Activated T-helper 2 cell treated with anti-CD3 and anti-CD28 coated beads, Interferon-gamma antibody, Interleukin-2, Interleukin-4, amounts not matched to agents 10 μg/mL and 5 μg/mL and 100 μg/mL, durations not matched to agents 14 hours and 24 hours and 36 hours (primary cell): ENCODE measurements at places on chromosomes 13 and 19. TPM values are rescaled to one million over a fixed set of nuclear protein-coding genes. Genes with fewer than 3 reads are reported as not detected.
A peak's percentile ranks its signal among the peaks of the same experiment; 100 is the strongest.

DNA sequence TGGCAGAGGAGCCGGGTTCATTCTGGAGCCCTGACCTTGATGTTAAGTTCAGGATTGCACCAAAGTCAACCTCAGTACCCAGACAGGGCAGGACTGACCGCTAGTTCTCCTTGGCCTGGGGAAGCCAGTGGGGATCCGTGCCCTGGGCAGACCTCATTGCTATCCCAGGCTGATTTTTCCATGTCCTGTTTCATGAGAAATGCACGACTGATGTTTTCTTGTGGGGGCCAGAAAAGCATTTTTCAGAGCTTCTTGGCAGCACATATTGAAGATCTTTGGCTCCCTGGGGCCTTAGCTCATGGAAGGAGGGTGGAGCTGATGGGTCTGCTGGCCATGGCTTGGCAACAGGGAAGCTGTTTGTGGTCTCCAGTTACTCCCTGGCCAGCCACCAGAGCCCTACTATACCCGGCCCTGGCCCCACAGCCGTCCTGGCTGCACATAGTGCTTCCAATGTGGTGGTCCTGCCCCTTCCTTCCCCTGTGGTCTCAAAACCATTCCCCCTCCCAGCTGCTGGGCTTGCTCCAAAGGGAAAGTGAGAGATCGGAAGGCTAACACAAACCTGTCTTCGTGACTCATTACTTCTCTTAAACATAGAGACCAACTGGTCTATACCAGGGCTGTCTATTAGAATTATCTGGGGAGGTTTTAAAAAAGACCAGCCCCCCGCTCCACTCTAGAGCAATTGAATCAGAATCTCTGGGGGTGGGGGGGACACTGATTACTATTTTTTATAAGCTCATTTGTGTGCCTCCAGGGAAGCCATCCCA lies 11.2 kb downstream of the IL17D start:
- DNase-seq = no peak

DNA sequence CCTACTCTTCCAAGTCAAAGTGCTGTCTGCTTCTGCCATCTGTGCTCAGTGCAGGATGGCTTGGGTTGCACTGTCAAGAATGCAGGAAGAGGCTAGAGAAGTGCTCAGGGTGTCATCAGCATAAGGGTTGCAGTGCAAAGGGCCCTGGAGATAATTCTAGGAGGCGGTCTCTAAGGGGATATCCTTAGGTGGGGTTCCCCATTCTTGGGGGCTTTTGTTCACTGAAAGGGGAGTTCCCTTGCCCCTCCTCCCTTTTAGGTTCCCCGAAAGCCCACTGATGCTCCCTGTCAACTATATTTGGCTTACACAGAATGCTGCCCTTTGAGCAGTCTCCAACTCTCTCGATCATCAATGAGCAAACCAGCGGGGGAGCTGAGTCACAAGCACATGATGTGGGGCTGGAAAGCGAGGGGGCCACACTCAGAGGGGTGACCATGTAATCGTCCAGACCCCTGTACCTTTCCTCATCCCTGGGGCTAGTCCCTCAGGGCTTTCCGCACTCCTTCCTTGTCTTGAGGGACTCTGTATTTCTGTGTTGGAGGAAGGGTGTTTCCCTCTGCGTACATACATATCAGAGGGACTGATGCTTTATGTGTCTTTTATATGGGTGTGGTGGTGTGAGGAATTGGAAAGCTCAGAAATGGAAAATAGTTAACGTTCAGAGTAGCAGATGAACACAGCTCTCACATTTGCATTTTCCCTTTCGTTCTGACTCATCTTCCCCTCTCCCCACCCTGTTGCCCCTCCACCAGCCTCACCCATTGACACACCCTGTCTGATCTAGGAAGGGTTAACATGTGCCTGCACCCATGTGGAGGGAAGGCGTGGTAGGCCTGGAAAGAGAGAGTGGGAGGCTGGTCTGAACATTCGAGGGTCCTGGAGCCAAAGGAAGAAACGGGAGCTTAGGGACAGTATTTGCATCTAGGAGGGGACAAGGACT lies 6.7 kb downstream of the ZBTB32 start:
- peak; percentile 71 for DNase-seq

ZNF578 gene
- 0.21 and 0.30 TPM in 2 replicates for total RNA-seq

STXBP2 gene
- 96.3 and 104 TPM in 2 replicates for total RNA-seq

GRCh38 chr19:43625918-43626579 lies 6.6 kb upstream of the ZNF428 start:
- no peak for DNase-seq

DNA sequence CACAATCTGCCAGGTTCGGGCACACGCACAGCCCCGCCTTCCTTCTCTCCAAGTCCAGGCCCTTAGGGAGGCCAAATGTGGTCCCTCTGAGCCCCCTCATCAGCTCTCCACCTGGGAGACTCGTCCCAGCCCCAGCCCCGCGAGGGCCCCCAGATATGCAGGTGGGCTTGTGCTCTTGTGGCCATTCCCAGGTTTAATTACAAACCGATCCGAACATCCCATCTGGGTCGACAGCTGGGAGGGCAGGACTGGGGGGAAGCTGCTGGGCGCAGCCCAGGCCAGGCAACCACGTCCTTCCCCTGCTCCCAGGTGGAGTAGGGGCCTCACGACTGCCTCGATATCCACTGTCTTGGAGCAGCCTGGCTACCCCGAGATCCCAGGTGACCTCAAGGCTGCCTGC lies 7.5 kb upstream of the C2CD4C start:
- no peak for DNase-seq

ZNF763 gene
- total RNA-seq = 0.43 and 0.74 TPM in 2 replicates

- DNase-seq = no peak
These were observed 5.0 kb upstream of the ZNF230 start for GRCh38 chr19:43997631-43998290.

GRCh38 chr19:43124360-43124759 lies 41.9 kb upstream of the PSG2 start:
- no peak for DNase-seq

MEX3D gene
- 14.9 and 15.4 TPM in 2 replicates for total RNA-seq

- no peak for DNase-seq
These were observed 589.8 kb downstream of the LMO7 start for GRCh38 chr13:76225815-76226489.

DNA sequence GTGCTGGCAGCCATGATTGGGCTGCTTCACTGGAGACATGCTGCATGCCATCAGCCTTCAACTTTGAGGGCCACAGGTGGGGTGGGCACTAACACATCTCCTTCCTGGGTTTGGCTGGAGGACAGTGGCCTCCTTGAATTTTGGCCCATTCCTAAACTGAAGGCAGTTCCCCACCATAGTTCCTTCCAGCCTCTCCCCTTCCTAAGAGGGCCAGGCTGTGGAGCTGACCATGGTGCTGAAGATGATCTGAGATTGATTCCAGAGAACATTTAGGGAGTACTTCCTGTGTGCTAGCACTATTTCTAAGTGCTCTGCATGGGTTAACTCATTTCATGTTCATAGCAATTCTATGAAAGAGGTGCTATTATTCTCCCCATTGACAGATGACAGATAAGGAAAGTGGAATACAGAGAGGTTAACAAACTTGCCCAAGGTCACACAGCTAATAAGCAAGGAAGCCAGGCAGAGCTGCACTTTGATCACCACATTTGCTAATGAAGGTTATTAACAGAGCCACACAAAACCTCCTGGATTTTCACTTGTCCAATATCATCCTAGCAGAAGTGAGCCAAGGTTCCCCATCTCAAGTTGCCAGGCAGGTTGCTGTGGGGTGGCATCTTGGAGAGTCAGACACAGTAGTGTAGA lies 175.3 kb downstream of the ZIC5 start:
- DNase-seq = no peak

JOSD2 gene
- total RNA-seq = 39.9 and 43.6 TPM in 2 replicates

DNA sequence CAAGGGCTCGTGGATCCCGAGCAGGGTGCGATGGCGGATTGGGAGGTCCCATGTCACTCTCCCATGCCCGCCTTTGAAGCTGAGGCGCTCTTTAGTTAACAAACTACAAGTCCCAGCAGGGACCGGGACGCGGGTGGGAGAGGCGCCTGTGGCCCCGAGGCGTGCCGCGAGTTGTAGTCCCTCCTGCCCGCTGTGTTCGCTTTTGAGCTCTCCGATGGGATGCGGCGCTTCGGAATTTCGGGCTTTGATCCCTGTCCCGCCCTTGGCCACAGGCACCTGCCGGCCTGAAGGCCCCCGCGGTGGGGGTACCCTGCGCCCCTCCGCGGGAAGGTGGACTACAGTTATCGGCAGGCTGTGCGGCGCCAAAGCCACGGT lies 11.0 kb downstream of the CYTH2 start:
- no peak for DNase-seq

DNA sequence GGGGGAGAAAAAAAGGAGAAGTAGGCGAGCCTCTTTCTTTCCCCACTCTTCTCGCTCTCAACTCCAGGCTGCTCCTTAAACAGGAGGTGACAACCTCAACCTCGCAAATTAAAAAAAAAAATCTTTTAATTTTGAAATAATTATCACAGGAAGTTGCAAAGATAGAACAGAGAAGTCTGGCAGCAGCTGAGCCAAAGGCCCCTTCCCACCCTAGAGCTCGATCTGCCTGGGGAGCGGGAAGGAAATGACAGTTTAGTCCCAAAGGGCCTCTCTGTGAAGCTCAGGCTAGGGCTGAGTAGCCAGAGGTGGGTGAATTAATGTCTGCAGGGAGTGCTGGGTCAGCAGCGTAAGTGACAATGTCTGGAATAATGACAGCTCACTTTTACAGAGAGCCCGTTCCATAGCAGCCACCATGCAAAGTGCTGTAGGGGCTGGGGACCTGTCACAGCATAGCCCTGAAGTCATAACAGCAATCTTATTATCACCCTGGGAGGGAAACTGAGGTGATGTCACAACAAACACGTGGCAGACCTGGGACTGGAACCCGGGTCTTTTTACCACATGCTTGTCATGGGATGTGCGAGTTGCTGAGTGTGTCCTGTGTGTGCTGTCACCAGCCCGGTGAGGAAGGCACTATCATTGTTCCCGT lies 8.8 kb upstream of the CD22 start:
- no peak for DNase-seq

GRCh38 chr13:38582133-38582532 lies 104.7 kb upstream of the FREM2 start:
- DNase-seq = no peak

IGSF23 gene
- total RNA-seq = not detected in 2 replicates

- no peak for DNase-seq
These were observed 1479.2 kb downstream of the UQCRFS1 start for GRCh38 chr19:27733551-27734266.

DNA sequence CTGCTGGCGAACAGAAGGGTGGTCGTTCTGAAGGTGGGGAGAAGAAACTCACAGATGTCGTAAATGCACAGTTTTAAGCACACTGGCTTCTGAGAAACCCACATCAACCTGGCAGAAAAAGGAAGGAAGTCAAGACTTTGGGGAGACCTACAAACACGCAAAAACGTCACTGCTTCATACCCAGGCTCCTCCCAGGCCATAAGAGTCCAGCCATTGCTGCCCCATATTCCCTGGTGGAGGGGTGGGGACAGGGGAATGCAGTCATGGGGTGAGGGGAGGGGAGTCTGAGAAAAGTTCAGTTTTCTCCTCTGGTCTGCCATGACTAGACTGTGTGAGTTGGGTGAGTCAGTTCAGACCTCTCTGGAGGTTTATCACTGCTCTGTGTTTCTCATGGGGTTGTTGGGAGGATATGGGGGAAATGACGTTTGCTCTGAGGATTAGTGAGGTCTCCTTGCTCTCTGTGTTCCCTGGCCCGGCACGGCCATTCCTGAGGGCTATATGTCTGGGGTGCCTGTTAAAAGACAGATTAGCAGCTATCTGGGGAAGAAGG lies 139.0 kb downstream of the FLT1 start:
- no peak for DNase-seq

TRAPPC6A gene
- total RNA-seq = 27.4 and 31.4 TPM in 2 replicates

WDR88 gene
- not detected in 2 replicates for total RNA-seq

GPR18 gene
- 7.4 and 8.4 TPM in 2 replicates for total RNA-seq

DNA sequence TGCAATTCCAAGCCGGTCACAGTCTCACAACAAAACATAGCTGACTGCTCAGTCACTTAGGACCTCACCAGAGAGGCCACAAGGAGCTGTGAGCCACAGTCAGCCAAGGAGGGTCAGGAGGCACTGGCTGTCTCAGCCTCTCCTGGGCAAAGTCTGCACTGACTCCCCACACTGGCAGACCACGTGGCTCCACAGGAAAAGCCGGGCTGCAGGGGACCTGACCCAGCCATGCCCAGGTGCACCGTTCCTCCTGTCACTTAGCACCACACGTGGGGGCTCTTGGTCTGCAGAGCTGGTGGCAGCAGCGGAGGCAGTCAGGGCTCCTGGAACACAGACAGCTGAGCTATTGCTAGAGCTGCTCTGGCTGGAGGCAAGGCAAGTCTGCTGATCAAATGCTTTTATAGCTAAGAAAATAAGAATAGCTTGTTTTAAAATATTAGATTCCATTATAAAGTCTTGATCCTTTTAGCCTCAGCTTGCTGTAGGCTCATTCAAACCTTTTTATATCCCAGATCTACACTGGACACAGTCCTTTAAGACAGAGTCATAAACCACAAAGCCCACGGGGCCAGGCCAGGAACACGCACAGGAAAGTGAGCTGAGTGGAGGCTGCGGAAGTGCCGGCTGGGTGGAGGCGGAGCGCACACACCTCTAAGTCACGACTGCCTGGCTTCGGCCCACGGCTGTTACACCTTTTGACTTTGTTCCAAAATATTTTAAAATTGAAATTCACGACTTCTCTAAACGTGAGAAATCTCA lies 744.1 kb downstream of the UQCRFS1 start:
- DNase-seq = no peak

GRIN2D gene
- total RNA-seq = 0.34 and 0.39 TPM in 2 replicates

- DNase-seq = no peak
These were observed 6.8 kb downstream of the FIZ1 start for GRCh38 chr19:55592391-55593090.

DNA sequence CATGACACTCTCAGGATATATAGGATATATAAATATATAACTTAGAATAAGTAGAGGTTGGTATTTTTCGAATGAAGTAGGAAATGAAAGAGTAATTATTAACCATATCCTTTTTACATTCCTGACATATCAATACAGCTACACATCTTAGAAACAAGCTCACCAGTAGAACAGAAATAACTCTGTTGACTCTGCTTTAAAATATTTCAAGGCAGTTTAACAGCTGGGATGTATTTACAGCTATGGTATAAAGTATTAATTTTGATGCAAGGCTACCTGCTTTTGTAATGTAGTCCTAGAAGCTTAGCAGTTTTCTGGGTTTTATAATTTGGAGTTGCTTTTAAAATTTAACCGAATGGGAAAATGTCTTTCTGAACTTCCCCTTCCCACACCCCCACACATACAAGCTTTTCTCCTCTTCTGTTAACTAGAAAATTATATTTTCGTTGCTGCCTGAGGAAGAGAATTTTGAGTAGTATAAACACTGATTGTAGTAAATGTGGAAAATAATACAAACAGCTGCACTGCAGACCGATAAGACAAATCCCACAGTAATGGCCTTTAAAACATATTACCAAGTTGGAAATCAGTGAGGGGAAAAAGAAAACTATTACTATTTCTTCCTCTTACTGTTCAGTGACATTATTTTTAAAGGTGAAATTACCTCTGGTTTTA lies 147.7 kb downstream of the GGACT start:
- DNase-seq = no peak

SERTAD1 gene
- 17.5 and 18.1 TPM in 2 replicates for total RNA-seq

DNA sequence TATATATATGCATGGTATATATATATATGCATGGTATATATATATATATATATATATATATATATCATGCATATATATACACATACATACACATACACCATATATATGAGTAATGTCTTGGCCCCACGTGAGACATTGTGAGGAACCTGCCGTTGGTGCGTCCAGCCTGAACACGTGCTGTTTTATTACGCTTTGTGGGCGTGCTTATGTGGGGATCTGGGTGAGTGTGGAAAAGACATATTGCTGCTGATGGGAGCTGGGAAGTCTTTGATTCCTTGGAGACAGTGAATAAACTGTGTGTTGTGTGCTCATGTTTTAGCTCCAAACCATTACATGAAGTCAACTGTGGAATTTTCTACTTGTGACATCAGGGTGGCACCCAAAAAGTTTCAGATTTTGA lies 28.9 kb downstream of the KCTD15 start:
- no peak for DNase-seq

UFM1 gene
- total RNA-seq = 68.2 and 73.4 TPM in 2 replicates

GRCh38 chr13:52845334-52845761 lies 3.1 kb downstream of the PCDH8 start:
- no peak for DNase-seq
